ENCODE measurements at places on chromosomes 11 and 22.
A peak's percentile ranks its signal among the peaks of the same experiment; 100 is the strongest.

- DNase-seq: no peak
Observed at GRCh38 chr11:46776878-46777277, 57.9 kb downstream of the F2 start.

- no peak for DNase-seq
Observed at GRCh38 chr22:48354096-48354495, 1473.6 kb downstream of the BRD1 start.

GRCh38 chr22:46769191-46769675 lies 6.8 kb downstream of the TBC1D22A start:
- no peak for DNase-seq

DNA sequence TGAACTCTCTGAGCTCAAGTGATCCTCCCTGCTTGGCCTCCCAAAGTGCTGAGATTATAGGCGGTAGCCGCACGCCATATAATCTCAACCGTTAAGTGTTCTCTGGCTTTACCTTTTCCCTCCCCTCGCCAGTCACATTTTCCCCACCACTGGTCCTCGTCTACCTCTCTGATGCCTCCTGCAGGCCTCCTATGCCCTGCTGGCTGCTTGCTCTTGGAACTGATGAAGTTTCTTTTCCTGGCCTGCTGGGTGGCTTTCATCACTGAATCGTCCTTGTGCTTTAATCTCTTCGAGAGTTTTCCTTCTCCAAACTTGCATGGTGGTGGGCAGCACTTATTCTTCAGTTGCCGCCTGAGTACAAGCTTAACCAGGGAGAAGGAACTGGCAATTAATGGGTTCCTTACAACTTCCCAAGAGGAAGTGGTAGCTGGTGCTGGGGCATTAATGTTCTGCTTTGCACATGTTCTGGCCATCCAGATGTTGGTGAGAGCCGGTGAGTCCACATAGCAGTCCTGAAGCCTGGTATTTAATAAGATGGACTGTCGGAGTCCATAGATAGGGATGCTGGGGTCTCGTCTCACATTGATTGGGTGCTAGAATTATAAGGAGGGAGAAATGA lies 1.3 kb downstream of the C22orf31 start:
- no peak for DNase-seq

DNA sequence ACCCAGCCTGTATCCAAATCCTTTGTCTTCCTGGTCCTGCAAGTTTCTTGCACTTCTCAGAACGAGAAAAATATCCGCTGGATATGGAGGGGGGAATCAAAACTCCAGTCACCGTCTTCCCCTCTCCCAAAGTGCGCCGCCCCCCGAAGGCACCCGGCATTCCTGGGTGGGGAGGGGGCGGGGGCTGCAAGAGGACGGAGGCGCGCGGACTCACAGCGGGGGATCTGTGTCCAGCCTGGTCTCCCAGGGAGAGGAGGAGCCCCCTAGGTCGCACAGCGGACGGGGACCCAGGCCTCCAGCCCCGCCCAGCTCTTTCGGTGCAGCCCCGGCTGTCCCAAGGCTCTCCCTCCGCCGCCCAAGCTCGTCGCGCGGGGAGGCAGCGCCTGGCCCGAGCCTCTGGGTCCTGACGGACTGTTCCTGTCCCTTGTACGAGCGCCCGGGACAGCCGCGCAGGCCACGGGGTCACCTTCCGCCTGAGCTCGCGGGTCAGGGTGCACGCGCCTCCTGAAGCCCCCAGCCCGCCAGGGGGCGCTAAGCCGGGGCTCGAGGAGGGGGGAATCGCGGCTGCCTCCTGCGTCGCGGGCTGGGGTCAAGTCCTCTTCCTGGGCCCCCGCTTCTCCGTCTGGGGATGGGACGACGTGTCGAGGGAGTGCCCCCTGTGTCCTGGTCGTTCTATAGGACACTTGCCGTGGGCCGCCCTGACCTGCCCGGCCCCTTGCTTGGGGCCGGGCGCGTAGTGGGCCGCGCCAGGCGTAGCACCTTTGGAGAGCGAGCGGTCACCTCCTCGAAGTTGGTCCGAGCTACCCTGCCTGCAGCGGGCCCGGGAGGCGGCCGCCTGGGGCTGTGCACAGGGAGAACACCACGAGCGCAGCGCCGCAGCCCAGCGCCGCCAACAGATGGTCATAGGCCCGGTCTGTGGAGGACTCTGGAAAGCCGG lies 2.4 kb upstream of the WNT11 start:
- peak; percentile 21 for DNase-seq

DNA sequence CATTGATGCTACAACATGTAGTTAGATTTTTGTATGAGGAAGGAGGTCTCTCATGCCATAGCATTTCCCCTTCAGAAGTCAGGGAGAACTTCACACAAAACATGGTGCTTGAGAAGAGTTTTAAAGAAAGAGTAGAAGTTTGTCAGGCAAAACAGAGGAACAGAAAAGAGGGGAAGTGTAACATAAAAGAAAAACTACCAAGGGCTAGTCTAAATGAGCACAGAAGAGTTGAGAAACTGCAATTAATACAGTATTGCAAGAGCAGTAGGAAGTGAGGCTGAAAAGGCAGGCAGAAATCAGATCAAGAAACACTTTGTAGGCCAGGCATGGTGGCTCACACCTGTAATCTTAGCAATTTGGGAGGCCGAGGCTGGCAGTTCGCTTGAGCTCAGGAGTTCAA lies 61.0 kb downstream of the FAM168A start:
- no peak for DNase-seq

Measured in fibroblast of gingiva (primary cell).